ENCODE measurements at places on chromosomes 5 and 9. TPM values are rescaled to one million over a fixed set of nuclear protein-coding genes. Genes with fewer than 3 reads are reported as not detected.
A peak's percentile ranks its signal among the peaks of the same experiment; 100 is the strongest.

DNA sequence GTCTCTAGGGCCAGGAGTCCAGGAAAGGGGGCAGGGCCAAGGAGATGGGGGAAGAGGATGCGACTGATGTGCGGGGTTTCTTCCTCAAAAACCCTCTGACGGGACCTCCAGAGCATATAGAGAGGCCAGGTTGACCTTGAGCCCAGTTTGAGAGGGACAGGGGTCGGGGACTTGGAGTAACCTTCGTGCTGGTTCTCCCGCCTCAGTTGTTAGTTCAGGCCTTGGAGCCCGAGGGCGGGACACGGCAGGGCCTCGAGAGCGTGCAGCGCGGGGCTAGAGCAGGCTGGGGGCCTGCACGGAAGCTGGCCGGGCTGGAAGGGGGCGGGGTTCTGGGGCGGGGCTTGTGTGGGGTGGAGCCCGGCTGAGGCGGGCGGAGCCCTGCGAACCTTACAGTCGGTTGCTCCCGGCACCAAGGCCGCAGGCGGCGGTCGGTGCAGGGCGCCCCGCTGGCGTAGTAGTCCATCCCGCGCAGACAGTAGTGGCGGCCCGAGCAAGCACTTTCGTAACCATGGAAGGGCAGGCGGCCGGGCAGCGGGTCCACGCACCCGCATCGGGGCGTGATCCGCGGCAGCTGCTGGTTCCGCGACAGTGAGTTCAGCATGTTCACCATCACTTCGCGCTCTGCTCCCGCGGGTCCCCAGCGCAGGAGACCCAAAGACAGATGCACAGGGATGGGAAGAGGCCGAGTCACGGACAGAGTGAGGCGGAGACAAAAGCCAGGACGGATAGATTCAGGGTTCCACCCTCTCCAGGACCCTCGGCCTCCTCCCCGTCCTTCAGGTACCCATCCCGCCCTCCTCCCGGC lies 4.0 kb upstream of the MYORG start:
- peak; percentile 92 for DNase-seq

PRUNE2 gene
- total RNA-seq, result 25.2 TPM

DNA sequence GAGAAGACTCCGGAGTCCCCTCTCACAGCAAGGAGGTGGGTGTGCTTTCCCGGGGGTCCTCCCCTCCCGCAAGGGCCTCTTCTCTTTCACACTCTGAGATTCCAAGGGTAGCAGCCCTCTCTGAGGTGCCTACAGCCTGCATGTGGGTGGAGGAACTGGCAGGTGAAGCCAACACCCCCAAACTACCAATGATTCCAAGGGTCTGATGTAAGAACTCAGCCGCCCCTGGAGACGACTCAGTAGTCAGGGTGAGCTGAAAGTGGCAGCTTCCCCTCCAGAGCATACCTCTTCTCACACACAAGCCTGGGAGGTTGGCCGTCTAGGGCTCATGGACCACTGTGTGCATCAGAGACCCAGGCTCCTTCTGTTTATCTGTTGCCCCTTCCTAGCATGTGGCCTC lies 66.1 kb downstream of the TSPAN17 start:
- DNase-seq, result no peak

SETD9 gene
- 4.4 TPM for total RNA-seq

- no peak for DNase-seq
Observed at GRCh38 chr9:95447660-95448420, 68.9 kb downstream of the PTCH1 start.

GRCh38 chr9:107387409-107387808 lies 102.2 kb downstream of the KLF4 start:
- peak; percentile 81 for DNase-seq

PFN3 gene
- total RNA-seq, result not detected

SLC45A2 gene
- total RNA-seq, result 1.2 TPM

GRCh38 chr5:178273665-178274541 lies 41.3 kb upstream of the PHYKPL start:
- no peak for DNase-seq

FOXD1 gene
- 1.1 TPM for total RNA-seq

- no peak for DNase-seq
Observed at GRCh38 chr9:13988944-13989343, 325.0 kb downstream of the NFIB start.

GRCh38 chr5:35656721-35657120 lies 39.1 kb downstream of the SPEF2 start:
- no peak for DNase-seq

NCBP1 gene
- 47.0 TPM for total RNA-seq

DNA sequence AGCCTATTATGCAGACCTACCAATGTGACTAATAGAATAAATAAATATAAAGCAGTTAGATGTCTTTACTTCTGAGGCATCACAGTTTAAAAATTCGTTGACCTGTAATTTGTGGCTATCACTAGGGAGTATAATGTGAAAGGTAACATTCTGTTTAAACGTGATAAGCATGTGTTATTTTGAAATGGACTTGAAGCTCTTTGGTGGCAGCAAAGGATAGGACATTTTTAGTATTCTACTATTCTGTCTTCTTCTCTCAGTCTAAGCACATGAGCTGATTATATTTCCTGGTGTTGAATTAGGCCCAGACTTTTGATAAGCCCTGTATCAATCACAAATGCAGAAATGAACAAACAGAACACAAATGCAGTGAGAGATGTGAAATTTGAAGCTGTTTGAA lies 974.0 kb upstream of the CDH10 start:
- no peak for DNase-seq

GRCh38 chr9:73114958-73115357 lies 36.7 kb upstream of the ANXA1 start:
- no peak for DNase-seq

DNA sequence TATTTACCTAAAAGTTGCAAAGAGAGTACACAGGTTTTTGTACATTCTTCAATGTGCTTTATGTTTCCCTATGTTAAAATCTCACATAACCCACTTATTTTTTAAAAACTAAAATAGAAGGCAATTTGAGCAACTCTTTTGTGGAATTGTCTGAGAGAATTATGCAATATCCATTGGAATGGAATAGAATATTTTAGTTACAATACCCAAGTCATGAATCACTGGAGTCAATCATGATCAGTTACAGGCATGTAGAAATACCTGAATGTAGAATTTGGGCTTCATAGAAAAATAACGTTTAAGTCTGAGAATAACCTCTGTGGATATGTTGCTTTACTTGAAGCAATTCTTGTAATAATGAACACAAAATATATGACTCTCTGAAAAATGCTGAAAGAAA lies 143.3 kb downstream of the FGF10 start:
- DNase-seq, result no peak

- no peak for DNase-seq
Observed at GRCh38 chr5:141861194-141861593, 17.0 kb downstream of the PCDH1 start.

GRCh38 chr9:95644377-95644776 lies 127.6 kb upstream of the PTCH1 start:
- DNase-seq, result no peak

DNA sequence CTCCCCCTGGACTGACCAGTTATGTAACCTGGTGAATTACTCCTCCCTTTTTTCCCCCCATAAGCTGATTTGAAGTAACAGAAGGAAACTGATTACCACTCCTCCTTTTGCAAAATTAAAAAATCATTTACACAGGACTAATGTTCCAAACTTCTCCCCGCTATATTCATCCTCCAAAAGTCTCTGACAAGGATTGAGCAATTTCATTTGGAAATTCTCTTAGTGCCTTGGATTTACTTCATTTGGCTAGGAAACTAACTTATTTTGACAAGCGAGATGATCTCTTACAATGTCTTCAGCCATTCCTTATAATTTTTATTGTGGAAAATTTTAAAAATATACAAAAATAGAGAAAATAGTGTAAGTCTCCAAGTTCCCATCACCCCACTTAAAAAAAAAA lies 15.4 kb upstream of the B4GALT1 start:
- DNase-seq, result no peak

GRCh38 chr9:68702493-68702892 lies 2.5 kb upstream of the PIP5K1B start:
- DNase-seq, result no peak

DNA sequence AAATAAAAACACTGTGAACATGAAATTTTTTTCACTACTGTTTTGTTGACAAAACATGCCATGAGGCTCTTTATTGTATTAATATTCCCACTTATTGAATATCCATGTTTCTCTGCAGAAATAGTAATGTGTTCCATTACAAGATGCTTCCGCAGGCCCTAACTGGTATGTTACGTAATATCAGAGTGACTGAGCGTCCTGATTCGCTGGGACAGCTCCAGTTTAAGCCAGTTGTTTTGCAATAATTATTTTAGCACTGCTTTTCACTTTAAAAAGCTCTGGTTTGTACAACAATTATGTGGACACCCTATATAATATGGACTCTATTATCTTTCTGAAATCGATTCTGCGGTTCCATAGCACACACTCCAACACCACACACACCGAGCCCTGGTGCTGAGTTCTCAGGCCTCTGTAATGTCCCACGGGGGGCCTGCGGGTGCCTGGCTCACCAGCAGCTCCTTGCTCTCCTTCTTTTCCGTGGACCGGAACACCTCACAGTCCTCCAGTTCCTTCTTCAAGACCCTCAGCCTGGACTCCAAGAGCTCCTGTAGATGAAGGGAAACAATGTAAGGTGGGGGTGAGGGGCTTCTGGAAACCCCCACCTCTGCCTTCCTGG lies 1.8 kb downstream of the TRIM7 start:
- DNase-seq, result no peak

DNA sequence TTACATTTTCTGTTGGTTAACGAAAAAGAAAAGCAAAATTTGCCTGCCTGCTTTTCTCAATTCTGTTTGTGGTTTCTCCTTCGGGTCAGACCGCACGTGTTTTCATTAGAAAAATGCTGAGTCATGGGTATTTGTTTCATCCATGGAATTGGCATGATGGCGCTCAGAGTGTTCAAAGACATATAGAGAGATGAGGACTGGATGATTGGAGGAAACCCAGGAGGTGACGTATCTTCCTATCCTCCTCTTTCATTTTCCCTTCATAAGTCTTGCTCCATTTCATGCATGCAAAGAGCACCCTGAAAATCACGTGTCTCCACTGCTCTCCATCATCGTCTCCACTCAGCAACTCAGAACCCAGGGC lies 353.8 kb upstream of the WWC1 start:
- DNase-seq, result no peak

STARD4 gene
- 50.0 TPM for total RNA-seq

DNA sequence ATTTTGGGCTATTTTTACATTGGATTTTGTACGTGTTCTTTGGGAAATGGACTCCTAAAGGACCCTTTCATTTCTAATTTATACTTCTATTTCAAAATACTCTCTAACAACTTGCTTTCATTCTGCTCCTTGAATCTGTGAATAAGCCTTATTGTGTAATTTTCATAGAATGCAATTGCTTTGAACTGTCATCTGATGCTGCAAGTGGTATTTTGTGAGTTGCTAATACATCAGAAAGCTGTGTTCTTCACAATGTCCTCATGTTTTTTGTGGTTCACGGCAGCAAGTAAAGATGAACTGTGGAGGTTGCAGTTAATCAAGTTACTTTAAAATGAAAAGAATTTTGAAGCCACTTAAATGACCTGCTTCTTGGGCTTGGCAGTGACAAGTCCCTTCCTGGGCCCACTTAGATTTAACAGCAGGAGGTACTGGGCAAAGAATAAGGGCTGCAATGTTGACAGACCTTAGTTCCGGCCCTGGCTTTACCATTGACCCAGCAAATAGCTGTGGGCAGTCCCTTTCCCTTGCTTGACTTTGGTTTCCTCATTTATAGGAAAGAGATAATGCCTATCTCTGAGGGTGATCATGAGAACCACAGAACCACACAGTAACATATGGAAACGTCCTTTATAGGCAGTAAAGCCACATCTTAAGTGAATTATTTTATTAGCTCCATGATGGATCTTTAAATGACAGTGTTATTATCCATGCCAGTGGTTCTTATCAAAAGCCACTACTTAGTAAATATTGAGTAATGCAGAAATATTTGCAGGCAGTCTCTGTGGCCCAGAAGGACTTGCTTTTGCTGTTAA lies 54.8 kb downstream of the IQGAP2 start:
- no peak for DNase-seq

DNA sequence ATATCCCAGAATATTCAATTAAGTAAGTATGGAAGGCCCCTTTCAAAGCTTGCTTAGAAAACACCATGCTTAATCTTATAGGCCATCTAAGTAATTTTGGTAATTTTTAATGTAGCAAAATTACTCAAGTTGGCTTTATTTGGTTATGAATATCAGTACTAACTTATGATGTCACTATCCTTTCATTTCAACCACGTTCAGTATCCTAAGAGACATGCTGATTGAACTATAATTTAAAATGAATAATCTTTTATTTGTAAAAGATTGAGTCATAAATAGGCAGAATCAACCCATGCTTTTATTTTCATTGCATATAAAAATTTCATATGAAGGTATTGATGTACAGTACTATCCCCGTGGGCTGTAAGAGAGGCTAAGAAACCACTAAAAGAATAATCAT lies 386.9 kb downstream of the RAB3C start:
- DNase-seq, result no peak

SPATA31C1 gene
- not detected for total RNA-seq

DNA sequence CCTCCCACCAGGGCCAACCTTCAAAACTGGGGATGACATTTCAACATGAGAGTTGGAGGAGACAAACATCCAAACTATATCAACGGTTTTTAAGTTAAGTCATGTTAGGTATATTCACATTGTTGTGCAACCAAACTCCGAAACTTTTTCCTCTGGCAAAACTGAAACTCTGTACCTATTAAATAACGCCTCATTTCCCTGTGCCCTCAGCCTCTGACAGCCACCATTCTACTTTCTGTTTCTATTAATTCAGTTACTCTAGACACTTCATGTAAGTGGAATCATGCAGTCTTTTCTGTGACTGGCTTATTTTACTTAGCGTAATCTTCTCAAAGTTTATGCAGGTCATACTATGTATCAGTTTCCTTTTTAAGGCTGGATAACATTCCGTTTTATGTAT lies 85.0 kb downstream of the CWC27 start:
- no peak for DNase-seq
